ENCODE measurements at places on chromosomes 16 and 17.

DNA sequence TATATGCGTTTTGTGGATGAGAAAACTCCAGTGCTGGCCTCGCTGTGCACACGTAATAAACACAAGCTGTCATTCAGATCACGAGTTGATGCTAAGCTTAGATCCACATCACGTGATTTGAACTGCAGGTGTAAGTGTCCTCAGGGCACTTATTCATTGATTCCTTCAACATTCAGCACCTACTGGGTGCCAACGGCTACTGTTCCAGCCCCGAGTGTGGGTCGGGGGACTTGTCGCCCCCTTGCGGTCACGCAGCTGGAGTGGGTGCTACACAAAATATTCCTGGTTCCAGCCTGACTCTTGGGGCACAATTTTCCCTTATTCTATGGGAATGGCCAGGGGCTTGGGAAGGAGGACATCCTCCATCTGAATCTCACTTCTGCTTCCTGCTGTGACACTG is 29.9 kb upstream of the GINS2 start:
- no peak for DNase-seq

- DNase-seq = no peak
Observed at GRCh38 chr17:51000835-51001638, 119.6 kb downstream of the SPAG9 start.

DNA sequence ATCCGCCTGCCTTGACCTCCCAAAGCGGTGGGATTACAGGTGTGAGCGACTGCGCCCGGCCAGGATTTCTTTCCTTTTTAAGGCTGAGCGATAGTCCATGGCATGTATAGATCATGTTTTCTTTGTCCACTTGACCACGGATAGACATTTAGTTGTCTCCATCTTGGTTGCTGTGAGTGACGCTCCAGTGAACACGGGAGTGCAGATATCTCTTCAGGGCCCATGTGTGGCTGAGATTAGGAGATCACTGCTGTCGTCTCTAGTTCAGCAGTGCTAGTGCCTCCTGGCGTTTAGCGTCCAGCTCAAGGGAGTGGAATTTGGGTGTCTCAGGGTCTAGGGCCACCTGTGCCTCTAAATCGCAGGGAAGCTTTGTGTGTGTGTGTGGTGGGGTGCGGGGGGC is 41.5 kb downstream of the ABCC1 start:
- no peak for DNase-seq

DNA sequence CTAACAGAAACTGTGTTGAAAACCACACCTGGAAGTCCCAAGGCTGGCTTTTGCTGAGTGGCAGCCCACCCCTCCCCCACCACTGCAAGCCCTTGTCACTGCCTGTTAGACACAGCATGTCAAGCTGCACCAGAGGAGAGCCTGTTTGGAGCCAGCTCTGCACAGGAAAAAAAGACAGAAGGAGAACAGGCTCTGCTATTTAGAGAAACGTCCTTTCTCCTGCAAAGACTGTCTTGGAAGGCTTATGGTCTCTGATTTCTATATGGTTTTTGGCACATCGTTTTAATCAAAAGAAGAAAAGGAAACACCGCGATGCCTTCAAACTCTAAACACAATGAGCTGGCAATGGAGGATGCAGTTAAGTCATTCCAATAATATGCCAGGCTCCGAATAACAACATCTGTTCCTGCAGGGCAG is 275.5 kb downstream of the MAP2K4 start:
- peak; percentile 9 for DNase-seq

GRCh38 chr16:53893731-53894435 is 189.9 kb downstream of the FTO start:
- DNase-seq = no peak

- DNase-seq = no peak
Observed at GRCh38 chr17:73464447-73464846, 152.6 kb upstream of the CDC42EP4 start.

GRCh38 chr16:50246299-50247122 is 19.8 kb upstream of the ADCY7 start:
- no peak for DNase-seq

DNA sequence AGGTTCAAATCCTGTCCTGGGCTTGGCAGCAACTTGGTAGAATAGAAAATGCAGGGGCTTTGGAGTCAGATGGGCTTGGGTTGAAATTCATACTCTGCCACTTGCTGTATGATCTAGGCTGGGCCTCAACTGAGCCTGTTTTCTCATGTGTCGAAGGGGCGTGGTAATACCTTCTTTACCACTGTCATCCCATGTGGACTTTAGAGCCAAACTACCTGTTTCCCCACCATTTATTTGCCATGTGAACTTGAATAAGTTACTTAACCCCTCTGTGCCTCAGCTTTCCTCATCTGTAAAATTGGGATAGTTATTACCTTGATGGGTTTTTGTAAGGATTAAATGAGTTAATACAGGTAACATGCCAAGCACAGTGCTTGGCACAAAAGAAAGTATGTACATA is 106.0 kb downstream of the COPRS start:
- no peak for DNase-seq

DNA sequence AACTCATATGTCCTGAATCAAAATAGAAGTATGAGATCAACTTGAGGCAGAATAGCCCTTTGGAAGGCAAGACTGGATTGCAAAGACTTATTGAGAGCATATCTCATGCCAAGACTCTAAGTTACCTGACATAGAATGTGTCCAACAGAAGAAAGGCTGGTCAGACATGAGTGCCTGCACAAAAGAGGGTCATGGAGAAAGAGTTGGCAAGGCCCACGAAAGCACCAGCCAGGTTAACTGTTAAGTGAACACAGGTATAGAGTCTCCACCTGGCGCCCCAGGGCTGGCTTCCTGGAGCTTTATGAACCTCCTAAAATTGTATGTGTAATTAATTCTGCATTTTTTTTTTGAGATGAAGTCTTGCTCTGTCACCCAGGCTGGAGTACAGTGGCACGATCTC is 71.0 kb downstream of the CMC2 start:
- DNase-seq = no peak

DNA sequence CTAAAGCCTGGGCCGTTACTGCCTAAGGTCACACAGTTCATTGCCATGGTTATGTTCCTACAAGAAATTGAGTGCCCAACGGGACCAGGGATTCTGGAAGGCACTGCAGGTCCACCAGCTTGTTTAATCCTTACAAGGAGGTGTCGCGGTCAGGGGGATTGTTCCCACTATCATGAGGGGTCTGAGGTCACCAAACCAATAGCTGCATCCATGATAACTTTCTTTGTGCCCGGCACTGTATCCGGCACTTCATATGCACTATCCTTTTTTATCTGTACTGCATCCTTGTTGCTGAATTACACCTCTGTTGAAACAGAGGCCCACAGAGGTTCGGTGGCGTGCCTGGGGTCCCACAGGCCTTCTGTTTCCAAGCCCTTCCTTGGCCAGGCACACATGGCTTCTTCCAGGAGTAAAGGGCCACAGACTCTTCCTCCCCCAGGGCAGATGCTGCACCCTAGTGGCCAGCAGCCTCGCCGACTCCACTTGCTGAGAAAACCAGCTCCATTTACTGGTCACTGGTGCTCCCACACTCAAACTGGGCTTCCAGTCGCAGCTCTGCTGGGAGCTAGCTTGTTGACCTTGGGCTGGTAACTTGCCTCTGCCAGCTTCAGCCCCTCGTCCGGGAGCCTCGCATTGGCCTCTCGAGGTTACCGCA is 82.0 kb upstream of the PLCG2 start:
- peak; percentile 55 for DNase-seq

- DNase-seq = no peak
Observed at GRCh38 chr16:35873472-35873871, 2414.1 kb downstream of the TP53TG3F start.

Measured in heart right ventricle (tissue), 16 donors.